ENCODE measurements at places on chromosomes 2 and 18.

DNA sequence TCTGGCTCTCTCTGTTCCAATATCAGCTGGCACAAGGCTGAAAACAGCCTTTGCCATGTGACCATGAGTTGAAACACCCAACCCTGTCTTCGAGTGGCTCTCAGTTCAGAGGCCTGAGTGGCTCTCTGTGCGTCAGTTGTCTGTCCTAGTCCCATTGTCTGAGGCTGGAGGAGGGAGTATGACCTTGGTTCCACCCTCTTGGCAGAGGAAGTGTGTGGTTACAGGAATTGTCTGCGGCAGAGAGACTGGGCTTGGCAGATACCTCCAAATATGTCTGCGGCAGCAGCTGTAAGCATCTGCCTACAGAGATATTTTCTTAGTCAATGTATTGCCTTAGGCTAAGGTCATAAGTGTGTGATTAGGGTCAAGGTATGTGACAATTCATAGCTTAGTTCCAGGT is 32.6 kb downstream of the CNGA3 start:
- no peak for DNase-seq

DNA sequence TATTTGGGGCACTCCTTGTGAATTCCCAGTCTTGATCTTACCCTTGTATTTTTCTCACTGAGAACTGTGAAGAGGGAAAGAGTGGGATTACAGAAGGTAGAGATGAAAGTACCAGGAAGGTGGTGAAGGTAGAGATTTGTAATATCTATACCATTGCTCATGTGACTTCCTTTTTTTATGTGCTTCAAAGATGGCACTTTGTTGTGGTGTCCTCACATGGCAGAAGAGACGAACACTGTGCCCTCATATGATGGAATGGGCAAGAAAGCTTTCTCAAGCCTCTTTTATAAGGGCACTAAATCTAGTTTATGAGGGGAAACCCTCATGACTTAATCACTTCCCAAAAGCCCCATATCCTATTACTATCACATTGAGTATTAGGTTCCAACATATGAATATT is 28.9 kb upstream of the PPM1B start:
- DNase-seq: no peak

DNA sequence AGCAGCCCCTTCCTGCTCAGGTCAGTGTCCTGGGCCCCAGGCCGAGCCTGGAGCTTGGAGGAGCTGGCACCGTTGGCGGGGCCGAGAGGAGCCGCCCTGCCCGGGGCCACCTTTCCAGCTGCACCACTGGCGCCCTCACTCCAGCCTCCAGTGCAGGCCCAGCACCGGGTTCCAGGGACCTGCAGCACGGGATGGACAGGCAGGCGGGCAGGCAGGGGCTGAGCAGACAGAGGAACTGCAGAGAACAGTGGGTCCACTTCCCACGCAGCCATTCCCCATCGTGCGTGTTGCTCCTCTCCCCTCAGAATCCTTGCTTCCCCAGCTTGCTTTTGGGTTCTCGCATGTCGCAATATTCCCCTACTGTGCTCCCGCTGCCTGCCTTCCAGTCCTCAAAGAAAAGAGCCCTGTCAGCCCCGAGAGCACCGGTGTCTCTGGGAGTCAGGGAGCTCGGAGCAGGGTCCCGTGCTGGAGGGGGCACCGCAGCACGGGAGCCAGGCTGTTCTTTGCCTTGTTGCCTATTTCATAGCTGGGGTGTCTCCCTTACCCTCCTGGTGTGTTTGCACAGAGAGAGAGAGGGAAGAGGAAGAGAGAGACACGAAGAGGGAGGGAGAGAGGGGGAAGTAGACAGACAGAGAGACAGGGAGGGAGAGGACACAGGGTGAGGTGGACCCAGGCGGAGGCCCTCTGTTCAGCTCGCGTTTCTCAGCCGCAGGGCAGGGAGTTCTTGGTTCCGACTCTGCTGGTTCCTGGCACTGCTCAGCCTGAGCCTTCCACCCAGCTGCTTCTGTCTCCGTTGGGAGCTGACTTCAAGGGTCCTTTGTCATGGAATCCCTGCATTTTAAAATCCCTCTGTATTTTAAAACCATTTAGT is 126.0 kb downstream of the MBP start:
- no peak for DNase-seq

DNA sequence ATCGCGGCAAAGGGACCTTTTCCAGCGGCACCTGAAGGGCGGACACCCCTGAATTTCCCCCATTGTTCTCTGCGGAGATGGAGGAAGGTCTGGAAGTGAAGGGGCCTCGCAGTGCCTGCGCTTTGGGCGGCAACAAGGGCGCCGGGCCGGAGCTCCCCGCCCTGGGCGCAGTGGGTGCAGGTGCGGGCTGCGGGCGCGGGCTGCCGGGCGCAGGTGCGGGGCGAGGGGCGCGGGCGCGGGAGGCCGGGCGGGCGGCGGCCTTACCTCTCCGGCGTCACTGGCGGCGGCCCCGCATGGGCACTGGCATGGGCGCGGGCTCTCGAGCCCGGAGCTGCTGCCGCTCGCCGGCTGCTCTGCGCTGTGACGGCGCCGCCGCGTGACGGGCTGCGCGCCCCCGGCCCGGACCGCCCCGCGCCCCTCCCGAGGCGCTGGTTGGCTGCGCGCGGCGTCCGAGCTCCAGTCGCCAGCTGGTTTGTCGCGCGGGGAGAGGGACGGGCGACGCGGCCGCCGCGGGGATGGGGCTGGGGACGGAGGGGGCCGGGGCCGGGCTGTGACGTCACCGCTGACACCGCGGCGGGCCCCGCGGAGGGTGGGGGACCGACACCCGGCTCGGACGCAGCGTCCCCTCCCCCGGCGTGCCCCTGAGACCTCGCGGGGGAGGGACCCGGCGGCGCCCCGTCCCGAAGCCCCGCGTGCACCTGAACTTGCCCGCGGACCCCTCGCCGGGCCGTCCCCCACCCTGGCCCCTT is at the start of gene KIF1A:
TSS of gene KIF1A (minus strand) at position 362 of the 749 bp plus-strand sequence. CDS start 22,467 bp downstream, outside the sequence.
- DNase-seq: no peak

GRCh38 chr2:119678021-119678656 is 862 bp upstream of the TMEM177 start:
- DNase-seq: no peak

DNA sequence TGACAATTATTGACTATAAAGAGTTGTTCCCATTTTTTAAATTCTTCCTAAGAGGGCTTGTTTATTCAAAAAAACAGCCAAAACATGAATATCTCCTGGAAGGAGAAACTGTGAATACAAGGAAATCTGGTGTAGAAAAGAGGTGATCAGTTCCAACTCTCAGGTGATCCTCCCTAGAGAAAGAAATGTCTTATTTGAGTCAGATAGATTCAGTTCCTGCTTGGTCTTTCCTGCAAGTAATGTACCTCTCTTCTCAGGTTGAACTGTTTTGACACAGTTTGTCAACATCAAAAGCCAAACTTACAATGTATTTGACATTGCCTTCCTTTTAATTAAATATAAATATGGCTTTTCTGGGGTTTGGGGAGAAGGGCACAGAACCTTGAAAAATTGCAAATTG is 567.4 kb downstream of the ARHGAP15 start:
- no peak for DNase-seq

GRCh38 chr2:170505631-170506275 is 209.4 kb upstream of the SP5 start:
- no peak for DNase-seq

- no peak for DNase-seq
Measured at GRCh38 chr2:112708968-112709367, 11.9 kb upstream of the NT5DC4 start.

DNA sequence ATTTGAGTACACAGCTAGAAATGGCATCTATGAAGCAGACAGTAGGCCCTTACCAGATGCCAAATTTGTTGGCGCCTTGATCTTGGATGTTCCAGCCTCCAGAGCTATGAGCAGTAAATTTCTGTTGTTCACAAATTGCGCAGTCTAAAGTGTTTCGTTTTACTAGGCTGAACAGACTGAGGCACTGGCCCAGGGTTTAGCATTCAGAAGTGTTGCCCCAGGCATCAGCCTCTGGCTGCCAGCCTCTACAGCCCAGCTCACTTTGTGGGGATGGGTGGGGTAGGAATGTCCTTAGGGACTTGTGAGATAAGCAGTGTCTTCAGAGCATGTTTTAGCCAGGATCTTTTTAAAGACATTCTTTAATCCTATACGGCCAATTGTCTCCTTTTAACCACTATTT is 51.5 kb upstream of the MGAT5 start:
- DNase-seq: no peak

- DNase-seq: peak; percentile 2
Measured at GRCh38 chr18:56112013-56112749, 524.2 kb upstream of the TCF4 start.

DNA sequence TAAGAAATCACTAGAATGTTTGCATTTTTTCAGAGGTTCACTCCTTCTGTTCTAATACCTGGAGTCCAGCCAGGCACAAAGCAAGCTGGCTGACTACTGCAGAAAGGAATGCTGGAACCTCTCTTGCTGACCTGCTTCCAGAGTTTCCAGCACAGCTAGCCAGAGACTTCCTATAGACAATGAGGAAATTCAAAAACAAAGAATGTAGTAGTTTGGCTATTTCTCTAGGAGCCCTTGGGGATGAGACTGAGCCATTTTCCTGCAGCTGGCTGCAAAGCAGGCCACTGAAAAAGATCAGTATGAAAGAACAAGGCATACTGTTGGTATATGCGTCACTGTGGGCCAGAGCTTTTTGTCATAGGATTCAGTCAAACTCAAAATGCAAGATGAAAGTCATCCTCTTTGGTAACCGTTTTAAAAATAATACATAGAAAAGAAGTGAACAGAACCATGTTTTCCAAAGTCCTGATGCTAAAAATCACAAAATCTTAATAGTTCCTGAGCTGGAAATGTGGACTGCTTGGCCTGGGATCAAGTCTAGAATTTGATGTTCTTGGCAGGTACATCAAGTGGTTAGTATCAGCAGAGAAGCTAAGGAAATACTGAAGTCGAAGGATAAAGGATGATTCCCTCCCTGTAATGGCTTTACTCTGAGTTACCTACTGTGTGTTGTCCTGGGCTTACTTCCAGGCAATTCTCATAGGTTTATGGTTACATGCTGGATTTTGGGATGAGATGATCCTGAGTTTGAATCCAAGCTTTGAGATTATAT is 9.0 kb upstream of the DSEL start:
- DNase-seq: no peak

DNA sequence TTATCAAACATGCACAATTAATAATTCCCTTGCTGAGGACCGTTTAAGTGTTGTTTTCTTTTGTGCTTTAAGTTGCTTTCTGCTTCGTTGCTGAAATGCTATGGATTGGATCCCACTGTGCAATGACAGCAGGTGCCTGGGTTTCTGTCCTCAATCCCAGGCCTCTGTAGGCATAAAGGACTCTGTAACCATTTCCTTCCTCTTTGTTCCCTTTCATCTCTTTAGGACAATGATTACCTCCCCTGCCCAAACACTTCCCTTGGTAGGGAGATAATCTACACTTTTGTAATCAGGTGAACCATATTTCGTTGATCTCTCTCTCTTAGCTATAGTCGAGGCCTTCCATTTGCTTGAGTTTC is 58.6 kb upstream of the LYPD6B start:
- DNase-seq: no peak

DNA sequence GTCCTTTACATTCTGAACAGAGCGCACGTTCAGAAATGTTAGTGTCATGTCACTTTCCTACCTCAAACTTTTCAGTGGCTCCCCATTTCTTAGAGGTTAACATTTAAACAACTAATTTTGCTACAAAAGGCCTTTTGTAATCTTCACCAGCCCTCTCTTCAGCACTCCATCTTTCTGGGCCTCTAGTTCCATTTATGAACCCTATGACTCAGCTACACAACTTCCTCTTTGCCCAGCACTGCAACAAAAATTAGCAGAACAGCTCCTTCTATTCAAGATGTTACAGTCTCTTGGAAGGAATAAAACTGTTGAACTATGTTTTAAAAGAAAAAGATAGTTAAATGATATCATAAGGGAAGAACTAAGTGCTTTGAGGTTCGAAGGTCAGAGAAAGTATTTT is 139.9 kb downstream of the VWC2L start:
- DNase-seq: no peak

- no peak for DNase-seq
Measured at GRCh38 chr2:174765576-174765975, 1.3 kb upstream of the CHRNA1 start.

- no peak for DNase-seq
Measured at GRCh38 chr2:234363011-234363487, 133.8 kb downstream of the ARL4C start.

GRCh38 chr2:180115675-180116074 is 108.6 kb upstream of the CWC22 start:
- no peak for DNase-seq

- no peak for DNase-seq
Measured at GRCh38 chr2:19321946-19322345, 36.5 kb downstream of the OSR1 start.

DNA sequence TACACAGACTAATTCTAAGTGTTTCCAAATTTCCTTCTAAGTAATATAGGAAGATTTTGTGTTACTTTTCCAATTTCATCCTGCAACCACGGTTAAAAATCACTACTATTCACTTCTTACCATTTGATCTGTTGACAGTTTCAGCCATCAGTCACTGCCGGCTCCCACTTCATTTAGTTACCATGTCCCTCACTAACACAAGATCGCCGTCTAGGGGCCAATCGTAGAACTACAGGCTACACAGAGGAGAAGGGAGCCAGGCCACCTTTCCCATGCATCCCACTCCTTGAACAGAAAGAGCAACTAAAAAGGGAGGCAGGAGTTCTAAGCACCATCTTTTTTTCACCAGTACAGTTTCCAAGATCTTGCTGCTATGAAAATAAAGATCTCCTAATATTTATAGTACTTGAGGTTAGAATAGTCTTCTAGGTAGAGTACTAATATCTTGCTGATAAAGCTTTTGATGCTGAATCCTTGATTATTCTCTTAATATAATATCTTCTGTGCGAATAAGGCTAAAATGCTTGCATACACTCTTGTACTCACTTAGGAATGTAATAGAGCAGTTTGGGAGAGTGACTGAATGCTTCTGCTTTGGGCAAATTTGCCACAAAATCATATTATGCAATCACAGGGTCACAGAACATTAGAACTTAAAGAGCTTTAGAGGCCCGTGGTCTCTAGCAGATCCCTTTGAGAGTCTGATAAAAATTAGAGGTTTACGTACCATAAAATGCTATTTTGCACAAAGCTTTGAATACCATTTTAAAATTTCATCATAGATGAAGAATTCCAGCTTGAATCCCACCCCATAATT is 39.5 kb upstream of the CYP1B1 start:
- DNase-seq: peak; percentile 56

GRCh38 chr2:64620661-64621060 is 33.1 kb downstream of the SERTAD2 start:
- no peak for DNase-seq

GRCh38 chr2:37654932-37655841 is 16.3 kb downstream of the CDC42EP3 start:
- DNase-seq: no peak

DNA sequence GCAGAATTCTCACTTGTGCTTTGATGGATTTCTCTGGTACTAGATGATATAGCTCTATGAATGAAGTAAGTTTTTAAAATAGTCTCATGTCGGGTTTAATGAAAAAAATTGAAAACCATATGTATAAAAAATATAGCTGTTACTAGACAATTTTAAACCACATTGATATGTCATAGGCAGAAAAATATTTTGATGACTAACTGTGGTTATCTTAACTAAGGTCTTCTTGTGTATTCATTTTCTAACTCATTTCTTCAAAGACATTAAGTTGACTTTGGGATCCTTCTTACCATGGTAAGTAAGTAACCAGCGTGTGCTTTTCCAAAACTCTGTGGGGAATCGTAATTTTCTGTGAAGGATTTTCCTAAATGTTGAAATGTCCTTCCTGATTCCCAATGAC is 160.9 kb upstream of the COL3A1 start:
- DNase-seq: no peak

Data from stimulated activated CD8-positive, alpha-beta memory T cell treated with anti-CD3 and anti-CD28 coated beads, Interleukin-15, amount 100 ng/mL, for 48 hours (primary cell).